ENCODE measurements at places on chromosomes 7 and 10.

DNA sequence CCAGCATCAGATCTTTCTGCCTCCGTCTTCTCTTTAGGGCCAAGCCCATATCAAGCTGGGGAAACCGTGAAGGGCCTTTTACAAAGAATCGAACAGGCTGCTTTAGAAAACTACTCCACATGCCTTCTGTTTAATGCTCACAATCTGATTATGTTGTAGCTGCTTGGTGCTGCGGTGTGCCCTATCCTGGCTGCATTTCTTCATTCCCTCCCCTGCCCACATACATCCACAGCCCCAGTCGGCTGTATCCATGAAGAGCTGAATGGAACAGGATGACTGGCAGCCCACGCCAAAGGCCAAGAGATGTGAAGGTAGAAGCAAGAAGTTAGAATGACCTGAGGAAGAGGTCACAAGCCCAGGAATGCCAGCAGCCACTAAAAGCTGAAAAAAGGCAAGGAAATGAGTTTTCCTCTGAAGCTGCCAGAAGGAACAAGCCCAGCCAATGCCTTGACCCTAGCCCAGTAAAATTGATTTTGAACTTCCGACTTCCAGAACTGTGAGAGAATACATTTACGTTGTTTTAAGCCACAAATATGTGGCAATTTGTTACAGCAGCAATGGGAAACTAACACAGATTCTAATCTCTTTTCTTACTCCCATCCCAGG lies 22.2 kb downstream of the TAS2R41 start:
- DNase-seq, result no peak

DNA sequence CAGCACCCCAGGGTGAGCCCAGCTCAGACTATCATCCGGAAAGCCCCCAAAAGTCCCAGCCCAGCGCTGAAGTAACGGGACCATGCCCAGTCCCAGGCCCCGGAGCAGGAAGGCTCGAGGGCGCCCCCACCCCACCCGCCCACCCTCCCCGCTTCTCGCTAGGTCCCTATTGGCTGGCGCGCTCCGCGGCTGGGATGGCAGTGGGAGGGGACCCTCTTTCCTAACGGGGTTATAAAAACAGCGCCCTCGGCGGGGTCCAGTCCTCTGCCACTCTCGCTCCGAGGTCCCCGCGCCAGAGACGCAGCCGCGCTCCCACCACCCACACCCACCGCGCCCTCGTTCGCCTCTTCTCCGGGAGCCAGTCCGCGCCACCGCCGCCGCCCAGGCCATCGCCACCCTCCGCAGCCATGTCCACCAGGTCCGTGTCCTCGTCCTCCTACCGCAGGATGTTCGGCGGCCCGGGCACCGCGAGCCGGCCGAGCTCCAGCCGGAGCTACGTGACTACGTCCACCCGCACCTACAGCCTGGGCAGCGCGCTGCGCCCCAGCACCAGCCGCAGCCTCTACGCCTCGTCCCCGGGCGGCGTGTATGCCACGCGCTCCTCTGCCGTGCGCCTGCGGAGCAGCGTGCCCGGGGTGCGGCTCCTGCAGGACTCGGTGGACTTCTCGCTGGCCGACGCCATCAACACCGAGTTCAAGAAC lies 1.1 kb downstream of the VIM start:
- no peak for DNase-seq

DNA sequence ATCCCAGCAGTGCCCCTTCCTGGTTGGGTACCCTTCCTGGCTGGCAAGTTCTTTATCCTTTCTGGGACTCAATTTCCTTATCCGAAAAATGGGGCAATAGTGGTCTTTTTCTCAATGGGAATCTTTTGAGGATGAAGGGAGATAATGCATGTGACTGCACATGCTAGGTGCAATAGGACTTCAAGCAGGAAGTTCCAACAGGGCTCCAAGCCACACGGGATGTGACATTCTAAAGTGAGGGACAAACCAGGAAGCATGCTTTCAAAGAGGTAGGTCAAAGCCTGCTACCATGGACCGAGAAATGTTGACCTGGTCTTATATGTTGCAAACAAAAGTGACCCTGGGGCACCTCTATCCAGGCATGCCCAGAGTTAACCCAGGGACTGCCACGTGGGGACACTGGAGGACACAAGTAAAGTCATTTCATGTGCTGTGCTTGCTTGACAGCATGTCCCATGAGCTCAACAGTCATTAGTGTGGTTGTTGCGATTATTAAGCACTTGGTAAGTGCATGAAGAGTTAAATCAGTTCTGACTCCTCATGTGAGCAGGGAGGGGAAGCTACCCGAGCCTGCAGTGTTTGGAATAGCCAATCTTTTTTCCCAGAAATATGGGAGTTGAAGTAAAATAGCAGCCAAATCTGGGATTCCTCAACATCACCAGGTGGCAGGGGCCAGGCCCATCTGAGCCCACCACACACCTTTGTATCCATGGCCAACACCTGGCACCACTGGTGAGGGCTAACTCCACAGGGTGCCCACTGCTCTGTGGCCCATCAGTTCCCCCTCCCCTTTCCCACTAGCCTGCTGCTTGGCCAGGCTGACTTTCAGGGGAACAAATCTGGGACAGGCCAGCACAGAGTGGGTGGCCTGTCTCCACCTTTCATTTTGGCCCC lies 5.7 kb downstream of the ARHGAP22 start:
- no peak for DNase-seq

DNA sequence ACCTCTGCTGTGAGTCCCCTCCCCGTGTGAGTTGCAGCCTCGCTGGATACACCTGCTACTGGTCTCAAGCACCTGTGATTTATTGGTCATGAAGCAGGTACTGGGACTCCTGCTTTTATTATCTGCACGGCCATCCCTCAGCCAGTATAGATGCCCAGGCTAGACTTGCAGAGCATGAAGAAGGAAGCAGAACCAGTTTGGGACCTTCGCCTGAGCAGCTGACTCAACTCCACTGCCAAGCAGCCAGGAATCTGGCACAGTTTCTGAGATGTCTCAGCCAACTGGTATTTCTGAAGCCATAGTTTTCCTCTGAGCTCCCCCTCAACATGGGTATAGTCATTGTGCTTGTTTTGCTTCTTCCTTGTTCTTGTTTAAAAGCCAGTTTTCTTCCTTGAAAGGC lies 28.0 kb upstream of the SLC39A12 start:
- DNase-seq, result no peak

GRCh38 chr7:4610768-4611467 lies 71.2 kb upstream of the FOXK1 start:
- peak; percentile 9 for DNase-seq

- DNase-seq, result no peak
Observed at GRCh38 chr10:62462461-62462860, 88.3 kb downstream of the ZNF365 start.

DNA sequence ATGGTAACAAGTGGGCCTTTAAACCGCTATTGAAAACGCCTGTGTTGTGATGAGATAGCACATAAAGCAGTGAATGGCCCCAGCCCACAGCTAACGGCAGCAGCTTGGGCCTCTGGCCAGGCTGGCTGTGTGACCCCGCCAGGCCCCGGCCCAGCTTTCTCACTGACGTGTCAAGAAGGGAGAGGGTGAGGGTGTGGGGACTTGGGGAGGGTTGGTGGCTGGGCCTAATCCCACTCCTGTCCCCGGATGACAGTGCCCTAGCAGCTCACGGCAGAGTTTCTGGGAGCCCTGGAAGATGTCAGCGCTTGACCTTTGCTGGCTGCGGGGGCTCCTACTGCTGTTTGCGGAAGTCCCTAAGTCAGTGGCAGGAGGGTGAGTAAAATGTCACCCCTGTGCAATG lies 88.9 kb upstream of the SHH start:
- DNase-seq, result no peak

DNA sequence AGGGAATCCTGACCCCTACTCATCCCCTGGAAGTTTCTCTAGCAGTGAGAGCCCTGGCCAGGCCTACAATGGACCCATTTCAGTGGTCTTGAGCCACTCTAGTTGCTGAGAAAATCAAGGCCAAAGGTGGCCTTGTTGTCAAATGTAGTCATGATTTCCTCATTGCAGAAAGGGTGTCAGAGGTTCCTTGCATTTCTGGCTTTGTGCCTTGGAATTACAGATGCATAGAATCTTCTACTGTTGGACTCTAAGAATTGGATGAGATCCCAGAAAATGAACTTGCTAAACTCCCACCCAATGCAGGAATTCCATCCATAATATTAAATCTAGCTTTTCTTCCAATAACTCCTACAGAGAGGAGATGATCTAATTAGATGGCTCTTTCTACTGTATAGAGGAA lies 12.2 kb downstream of the CPA2 start:
- no peak for DNase-seq

- no peak for DNase-seq
Observed at GRCh38 chr7:78191475-78192079, 393.0 kb downstream of the PHTF2 start.

- DNase-seq, result no peak
Observed at GRCh38 chr7:108529341-108529740, 3.4 kb upstream of the PNPLA8 start.

DNA sequence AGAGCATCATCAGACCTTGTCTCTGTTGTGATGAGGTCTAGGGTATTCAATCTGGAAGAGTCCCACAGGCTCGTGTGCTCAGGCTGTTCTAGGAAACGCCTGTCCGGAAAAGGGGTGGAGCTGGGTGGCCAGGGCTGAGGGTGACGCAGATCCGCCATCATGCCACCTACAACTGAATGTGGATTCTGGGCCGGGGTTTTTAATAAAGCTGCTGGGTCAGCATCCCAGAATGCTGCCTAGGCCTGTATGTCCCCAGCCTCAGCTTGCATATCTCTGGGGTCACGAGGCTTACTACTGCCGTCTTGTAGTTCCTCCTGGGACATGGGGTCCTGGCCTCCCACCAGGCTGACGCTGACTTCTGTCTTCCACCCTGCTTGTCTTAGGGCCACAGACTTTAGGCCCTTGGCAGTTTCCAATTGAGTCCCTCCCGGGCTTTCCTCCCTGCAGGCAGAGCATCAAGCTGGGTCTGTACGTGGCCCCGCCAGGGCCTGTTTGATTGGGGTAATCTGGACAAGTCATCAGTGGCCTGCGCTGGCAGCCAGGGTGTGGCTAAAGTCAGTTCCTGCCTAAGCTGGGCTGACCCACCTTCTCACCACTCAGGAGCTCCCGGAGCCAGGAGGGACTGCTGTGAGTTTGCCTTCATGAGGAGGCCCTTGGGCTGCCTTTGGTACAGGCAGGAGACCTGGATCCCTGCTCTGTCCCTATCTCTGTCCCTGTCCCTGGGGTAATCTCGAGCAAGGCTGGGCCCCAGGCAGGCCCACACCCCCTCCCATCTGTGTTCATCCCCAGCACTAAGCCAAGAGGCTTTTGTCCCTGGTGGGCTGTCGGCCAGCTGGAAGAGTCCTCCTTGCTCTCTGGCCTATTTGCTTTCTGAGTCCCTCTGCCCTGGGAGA lies 79.9 kb downstream of the ZMIZ1 start:
- no peak for DNase-seq

GRCh38 chr7:88599528-88599927 lies 160.0 kb upstream of the ZNF804B start:
- DNase-seq, result no peak

DNA sequence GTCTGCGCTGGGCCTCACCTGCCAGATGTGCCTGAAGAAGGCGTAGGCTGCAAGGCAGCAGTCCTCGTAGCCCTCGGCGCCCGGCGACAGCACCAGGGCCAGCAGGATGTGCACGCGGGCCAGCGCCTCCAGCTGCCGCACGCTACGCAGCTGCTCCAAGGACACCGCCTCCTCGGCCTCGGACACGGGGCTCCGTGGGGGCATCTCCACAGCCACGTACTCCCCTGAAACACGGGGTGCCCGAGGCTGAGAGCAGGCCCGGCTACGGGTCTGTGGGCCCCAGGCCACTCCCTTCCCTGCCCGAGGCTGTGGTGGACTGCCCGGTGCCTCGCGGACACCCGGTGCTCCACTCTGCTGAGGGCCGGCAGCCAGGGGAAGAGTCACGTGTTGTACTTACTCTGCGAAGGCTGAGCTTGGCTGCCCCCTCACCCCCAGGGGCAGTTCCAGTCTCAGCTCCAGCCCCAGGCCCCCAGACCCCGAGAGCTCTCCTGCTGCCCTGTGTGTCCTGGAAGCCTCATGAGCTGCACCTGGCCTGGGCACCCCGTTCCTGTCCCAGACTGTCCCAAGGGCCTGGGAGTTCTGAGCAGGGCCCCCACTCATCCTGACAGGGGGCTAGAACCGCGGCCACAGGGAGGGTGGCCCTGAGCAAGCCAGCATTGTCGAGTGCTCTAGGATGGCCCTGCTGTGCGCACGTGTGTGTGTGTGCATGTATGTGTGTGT lies 62.8 kb downstream of the CFAP46 start:
- no peak for DNase-seq

DNA sequence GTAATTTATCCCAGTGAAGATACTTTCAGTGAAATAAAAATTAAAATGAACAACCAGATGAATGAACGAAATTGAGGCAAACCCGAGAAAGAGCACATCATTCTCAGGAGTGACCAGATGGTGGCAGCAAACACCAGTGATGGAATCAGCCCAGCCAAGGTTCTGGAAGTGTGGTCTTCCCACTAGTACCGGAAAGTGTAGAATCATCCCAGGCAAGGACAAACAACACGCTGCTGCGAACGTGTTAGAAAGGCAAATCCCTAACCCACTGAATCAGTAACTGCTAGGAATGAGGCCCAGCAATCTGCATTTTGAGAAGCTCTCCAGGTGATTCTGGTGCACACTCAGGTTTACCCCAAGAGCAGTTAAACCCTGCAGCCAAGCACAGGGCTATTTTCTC lies 15.5 kb upstream of the SLC18A3 start:
- DNase-seq, result no peak

GRCh38 chr7:2824678-2825461 lies 19.2 kb downstream of the GNA12 start:
- DNase-seq, result no peak

- no peak for DNase-seq
Observed at GRCh38 chr10:8898745-8899330, 844.4 kb downstream of the GATA3 start.

GRCh38 chr10:9885761-9886160 lies 1131.9 kb upstream of the CELF2 start:
- DNase-seq, result no peak

Measured in NCI-H187 treated with DMSO at 0.1 percent for 48 hours (cell line).